ENCODE measurements at places on chromosomes 7 and 10.

DNA sequence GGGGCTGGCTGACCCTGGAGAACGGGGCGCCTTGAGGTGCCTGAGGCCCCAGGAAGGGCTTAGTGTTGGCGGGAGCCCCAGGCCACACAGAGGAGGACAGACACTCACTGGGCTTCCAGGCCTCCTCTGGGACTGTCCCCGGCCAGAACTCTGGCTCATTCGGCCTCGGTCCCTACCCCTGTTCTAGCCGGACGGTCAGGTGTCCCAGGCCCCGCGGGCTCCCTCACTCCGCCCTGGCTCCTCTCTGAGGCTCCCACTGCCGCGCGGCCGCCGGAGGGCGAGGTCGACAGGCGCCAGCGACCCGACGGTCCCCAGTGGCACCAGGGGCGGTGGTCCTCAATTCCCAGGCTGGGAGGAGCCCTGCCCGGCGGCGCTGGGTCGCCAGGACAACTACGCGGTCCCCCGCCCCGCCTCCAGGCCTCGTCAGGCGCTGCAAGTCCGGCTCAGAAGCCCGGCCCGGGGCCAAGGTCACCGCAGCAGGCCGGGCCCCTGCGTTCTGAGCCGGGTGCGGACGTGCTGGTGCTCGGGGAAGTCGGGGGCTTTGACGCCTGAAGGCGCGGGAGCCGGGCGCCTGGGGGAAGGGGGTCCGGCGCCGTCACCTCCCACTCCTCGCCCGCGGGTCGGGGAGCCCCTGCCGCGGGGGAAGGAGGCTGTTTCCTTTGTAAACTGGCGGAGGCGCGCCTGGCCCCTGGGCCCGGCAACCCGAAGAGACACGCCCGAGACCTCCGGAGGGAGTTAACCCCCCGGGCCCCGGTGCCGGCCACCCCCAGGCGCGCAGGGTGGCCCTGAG, 1.1 kb upstream of the PWWP2B start:
- DNase-seq = no peak

DNA sequence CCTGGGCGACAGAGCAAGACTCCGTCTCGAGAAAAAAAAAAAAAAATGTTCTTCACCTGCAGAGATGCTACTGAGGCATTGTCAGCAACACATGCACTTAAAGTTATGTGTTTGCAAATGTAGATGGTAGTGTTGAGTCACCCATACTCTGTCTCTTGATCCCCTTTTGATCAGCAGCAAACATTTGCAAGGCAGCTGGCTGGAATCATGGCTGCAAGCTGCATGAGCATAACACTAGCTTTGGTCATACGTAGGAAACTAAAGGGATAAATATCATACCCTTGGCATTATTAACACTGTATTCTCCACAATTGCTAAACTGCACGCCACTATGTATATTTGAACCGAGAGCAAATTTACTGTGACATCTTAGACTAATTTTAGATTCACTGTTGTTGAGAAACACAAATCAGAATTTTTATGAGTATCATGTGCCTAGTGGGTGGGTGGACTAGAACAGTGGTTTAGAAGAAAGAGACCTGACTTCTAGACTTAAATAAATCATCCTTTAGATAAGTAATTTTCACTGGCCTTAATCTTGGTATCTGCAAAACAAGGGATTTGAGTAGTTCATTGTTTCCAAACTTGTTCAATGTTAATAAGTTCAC, 229.3 kb upstream of the MEOX2 start:
- no peak for DNase-seq

DNA sequence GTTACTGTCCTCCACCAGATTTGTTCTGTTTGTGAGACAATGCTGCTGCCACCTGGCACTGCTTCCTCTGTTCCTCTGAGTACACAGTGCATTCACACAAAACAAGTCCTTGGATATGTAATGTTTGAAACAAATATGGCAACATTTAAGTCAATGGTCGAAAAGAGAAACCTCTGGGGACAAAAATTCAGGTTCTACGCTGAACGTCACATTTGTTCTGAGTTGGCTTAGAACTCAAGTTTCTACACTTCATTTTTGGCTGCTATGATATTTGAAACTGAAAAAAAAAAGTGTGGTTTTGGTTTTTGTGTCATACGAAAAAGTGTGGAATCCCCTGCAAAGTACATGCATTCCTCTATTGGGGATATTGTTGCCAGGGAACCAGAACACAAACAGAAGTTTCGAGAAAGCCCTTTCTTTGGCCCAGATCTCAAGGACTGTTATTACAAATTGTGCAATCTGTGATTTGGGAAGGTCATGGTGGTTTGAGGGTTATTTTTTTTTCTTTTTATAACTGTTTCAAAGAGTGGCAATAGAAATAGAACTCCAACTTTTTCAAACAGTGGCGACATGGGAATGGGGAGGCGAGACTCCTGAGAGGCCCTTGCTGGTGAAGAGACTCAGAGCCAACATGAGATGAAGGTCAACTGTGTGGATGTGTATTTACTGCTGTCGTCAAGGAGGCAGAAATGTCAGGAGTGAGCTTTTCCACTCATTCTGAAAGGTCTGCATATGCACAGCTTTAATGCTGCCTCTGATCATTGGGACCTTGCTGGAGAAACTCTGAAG, 127.5 kb downstream of the CUBN start:
- no peak for DNase-seq

DNA sequence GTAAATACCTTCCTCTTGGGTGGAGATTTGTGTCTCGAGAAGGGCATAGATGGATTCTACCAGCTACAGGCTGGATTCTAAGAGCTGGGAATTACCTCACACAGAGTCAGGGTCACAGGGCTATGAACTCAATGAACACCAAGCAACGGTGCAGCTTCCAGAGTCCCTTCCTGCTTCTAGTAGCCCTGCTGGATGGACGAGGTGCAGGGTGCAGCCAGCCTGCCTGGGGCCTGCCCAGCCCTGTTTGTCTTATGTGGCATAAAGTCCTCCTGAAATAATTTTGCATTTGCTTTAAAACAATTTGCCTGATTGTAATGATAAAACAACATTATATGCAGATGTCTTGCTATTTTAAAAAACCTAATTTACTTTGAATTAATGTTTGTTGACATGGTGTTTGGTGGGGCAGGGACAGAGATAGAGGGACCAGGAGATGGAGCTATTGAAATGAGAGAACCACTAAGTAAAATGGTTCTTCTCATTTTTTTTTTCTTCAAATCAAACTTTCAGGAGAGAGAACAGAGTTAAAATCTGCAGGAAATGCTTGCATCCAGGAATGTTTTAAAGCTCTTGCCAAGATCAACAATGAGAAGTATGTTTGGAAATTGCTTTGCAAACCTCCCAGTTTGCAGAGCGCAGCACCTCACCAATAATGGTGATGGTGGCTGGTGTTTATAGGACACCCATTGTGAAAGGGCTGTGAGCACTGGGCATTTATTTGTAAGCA, 305.4 kb upstream of the PODXL start:
- DNase-seq = no peak

- DNase-seq = no peak
Observed at GRCh38 chr10:26508016-26508415, 69.9 kb downstream of the APBB1IP start.

GRCh38 chr10:99709480-99710229, 22.3 kb downstream of the COX15 start:
- no peak for DNase-seq

- no peak for DNase-seq
Observed at GRCh38 chr10:112963835-112964234, 13.8 kb downstream of the TCF7L2 start.

DNA sequence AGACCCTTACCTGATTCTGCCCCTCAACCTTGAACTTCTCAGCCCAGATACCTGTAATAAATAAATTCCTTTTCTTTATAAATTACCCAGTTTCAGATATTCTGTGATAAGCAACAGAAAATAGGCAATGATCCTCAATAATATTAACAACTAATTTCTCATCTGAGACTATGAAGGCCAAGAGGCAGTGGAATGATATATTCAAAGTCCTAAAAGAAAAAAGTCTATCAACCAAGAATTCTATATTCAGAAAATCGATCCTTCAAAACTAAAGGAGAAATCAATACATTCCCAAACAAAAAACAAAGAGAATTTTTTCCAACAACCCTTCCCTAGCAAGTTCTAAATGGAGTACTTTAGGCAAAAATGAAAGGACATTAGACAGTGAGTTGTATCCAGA, 279.6 kb downstream of the PTPRN2 start:
- DNase-seq = no peak

GRCh38 chr10:72612203-72612826, 13.6 kb downstream of the MICU1 start:
- DNase-seq = no peak

- DNase-seq = no peak
Observed at GRCh38 chr10:67115972-67116371, 190.1 kb downstream of the LRRTM3 start.

DNA sequence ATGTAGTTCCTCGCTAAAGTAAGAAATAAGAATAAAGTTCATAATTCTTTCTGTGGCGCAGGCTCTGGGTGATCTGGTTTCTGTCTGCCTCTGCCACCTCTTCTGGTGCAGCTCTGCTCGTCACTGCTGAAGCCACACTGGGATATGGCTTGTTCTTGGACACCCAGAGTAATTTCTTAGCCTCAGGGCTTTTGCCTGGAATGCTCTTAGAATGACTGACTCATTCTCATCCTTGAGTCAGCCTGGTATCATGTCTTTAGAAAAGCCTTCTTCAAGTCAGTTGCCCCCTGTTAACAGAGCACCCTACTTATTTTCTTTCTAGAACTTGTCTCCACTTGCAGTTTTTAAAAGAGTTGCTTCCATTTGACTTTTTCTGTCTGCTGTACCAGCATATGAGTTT, 2.0 kb downstream of the ZSCAN25 start:
- no peak for DNase-seq

DNA sequence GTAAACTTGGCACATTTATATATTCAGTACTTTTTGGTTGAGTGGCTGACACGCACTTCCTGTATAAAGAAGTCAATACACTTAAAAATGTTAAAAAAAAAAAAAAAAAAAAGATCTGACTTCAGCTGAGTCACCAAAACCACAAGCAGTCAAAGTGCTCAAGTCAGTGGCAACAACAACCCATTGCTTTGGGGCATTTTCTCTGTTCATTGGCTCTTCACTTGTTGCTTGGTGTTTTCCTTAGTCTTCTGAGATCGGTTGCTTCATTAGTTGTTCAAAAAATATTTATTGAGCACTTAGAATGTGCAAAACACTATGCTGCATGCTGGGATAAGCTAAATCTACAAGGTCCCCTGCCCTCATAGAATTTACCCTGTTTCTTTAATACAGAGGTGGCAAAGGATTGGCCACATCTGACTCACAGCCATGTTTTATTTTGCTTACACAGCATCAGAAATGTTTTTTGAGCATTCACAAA, 63.7 kb downstream of the ZNRF2 start:
- peak; percentile 12 for DNase-seq

DNA sequence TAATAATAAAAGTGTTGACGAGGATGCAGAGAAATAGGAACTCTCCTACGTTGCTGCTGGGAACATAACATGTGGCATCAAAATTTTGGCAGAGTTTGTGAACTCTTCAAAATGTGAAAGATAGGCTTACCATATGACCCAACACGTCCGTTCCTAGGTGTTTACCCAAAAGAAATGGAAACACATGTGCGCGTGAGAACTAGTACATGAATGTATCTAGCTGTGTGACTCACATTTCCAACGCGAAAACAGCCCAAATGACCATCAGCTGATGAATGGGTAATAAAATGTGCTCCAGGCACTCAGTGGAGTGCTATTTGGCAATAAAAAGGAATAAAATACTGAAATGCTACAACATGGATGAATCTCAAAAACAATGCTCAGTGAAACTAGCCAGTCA, 10.4 kb upstream of the ELFN1 start:
- no peak for DNase-seq

- DNase-seq = no peak
Observed at GRCh38 chr7:44738876-44739665, 9.6 kb upstream of the ZMIZ2 start.

- DNase-seq = no peak
Observed at GRCh38 chr10:54434782-54435181, 366.2 kb downstream of the PCDH15 start.

DNA sequence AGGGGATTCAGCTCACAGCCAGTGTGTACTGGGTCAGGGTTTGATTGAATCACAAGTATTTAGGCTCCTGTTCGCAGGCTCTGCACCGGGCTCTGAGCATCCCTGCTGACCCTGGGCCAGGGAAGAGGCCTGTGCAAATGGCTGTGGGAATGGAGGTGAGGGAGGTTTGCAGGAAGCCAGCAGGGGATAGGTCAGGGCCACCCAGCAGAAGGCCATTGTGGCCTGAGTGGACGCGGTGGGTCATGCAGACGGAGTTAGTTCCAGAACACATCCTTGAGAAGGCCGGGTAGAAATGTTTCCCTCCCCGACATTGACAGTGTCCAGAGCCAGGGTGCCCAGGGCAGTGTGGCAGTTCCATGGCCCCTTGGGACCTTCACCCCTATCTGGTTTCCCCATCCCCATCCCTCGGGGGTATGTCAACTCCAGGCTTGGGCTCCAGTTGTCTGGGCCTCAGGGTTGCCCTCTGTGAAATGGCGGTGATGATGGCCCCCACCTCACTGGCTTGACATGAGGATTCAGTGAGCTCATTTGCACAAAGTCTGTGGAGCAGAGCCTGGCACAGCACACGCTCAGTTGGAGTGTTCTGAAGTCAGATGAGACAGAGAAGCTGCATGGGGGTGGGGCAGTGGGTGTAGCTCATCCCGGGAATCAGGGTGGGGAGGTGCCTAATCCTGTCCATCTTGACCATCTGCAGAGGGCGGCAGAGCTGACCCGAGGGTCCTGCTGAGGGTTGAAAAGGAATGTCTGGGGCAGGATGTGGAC, 107.6 kb downstream of the ADCY1 start:
- no peak for DNase-seq

GRCh38 chr10:52343439-52343838, 29.4 kb downstream of the DKK1 start:
- DNase-seq = no peak

DNA sequence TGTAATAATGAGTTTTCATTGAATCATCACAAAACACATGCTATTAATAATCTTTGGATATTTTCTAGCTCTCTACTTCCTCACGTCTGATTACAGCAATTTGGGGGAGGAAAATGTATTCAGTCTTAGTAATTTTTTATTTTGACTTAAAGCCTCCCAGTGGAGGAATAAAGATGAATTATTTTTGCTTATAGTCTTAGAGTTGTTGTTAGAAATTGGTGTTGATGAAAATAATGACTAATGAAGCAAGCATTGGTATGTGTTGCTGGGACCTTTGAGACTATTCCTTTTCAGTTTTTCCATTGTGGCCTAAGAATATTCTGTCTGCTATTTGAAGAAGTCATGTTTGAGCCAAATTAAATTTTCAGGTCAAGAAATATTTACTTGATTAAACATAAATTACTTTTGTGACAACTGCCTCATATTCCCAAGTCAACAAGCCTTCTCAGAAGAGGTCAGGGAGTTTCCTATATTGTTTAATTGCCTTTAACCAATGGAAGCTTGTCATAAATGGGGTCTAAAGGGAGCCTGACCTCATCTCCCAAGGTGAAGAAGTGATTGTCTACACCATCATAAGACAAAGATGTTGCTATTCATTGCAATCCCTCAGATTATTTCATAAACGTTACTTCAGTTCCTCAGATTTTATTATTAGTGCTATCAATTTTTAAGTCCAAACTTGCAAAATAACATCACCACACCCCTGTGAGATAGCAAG, 90.0 kb downstream of the ST7 start:
- no peak for DNase-seq

DNA sequence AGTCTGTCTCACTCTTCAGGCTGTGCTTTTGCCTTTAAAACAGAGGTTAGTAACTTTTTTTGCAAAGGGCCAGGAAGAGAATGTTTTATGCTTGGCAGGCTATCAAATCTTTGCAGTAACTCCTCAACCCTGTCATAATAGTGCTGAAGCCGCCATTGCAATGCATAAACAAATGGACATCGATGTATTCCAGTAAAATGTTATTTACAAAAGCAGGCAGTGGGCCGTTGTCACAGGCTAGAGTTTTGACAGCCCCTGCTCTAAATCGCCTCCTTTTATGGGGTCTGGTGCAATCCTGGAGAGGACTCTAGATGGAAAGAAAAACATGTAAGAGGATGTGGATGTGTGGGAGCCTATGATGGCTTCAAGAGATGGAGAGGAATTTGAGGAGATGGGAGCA, 568.3 kb downstream of the TYW1 start:
- DNase-seq = no peak
